Ovary (tissue), 10 donors: ENCODE measurements at places on chromosomes 2 and 18. TPM values are rescaled to one million over a fixed set of nuclear protein-coding genes. Genes with fewer than 3 reads are reported as not detected.

Gene POMC
- 5.0 TPM for polyA plus RNA-seq

Gene CDH2
- 12.3 TPM for polyA plus RNA-seq

Gene COMMD1
- polyA plus RNA-seq: 44.9 TPM

Gene SLC39A6
- 39.7 TPM for polyA plus RNA-seq

Gene INHBB
- polyA plus RNA-seq: 6.9 TPM

Gene FBXO41
- 2.9 TPM for polyA plus RNA-seq

Gene DTYMK
- 10.7 TPM for polyA plus RNA-seq

Gene CHST10
- polyA plus RNA-seq: 10.0 TPM

Gene GBX2
- not detected for polyA plus RNA-seq

Gene DOCK10
- polyA plus RNA-seq: 15.9 TPM

Gene INHA
- polyA plus RNA-seq: 162 TPM

Gene DRC1
- polyA plus RNA-seq: not detected

Gene SERTAD2
- 20.8 TPM for polyA plus RNA-seq

Gene PPIG
- 36.4 TPM for polyA plus RNA-seq

Gene TSPYL6
- 0.05 TPM for polyA plus RNA-seq

Gene POU3F3
- not detected for polyA plus RNA-seq

Gene CYP27A1
- polyA plus RNA-seq: 39.0 TPM

Gene VSNL1
- polyA plus RNA-seq: 2.8 TPM

Gene GAD1
- 0.77 TPM for polyA plus RNA-seq

Gene KCNK3
- polyA plus RNA-seq: 78.2 TPM

Gene TMEM247
- not detected for polyA plus RNA-seq

Gene CDH20
- 0.05 TPM for polyA plus RNA-seq

Gene UGGT1
- polyA plus RNA-seq: 42.5 TPM

Gene SLC14A1
- polyA plus RNA-seq: 0.24 TPM

Gene LOXL3
- polyA plus RNA-seq: 3.7 TPM

Gene GRB14
- polyA plus RNA-seq: 14.7 TPM

Gene RTKN
- 8.6 TPM for polyA plus RNA-seq
